Ascending aorta (tissue), 2 donors: ENCODE measurements at places on chromosomes 5 and 9. TPM values are rescaled to one million over a fixed set of nuclear protein-coding genes. Genes with fewer than 3 reads are reported as not detected.

CBY3 gene
- total RNA-seq: not detected

EIF4E1B gene
- not detected for total RNA-seq

ISL1 gene
- not detected for total RNA-seq

DEPDC1B gene
- total RNA-seq: 2.4 TPM

G3BP1 gene
- 138 TPM for total RNA-seq

SPATA31A3 gene
- total RNA-seq: not detected

PTCH1 gene
- total RNA-seq: 25.2 TPM

SCGB3A2 gene
- not detected for total RNA-seq

PAEP gene
- total RNA-seq: not detected

REEP2 gene
- total RNA-seq: 3.5 TPM

NOTCH1 gene
- 120 TPM for total RNA-seq

SMIM15 gene
- total RNA-seq: 22.4 TPM

SLC34A1 gene
- total RNA-seq: not detected

SAXO1 gene
- total RNA-seq: 0.11 TPM

TAL2 gene
- total RNA-seq: not detected

PCDHB10 gene
- total RNA-seq: 0.21 TPM

SMU1 gene
- 7.2 TPM for total RNA-seq

TXNDC8 gene
- not detected for total RNA-seq

TUBB4B gene
- 403 TPM for total RNA-seq

BTNL3 gene
- total RNA-seq: not detected

DRD1 gene
- 0.11 TPM for total RNA-seq

PRPF4 gene
- 5.4 TPM for total RNA-seq

MYMK gene
- not detected for total RNA-seq

SLC6A19 gene
- total RNA-seq: not detected

NR4A3 gene
- total RNA-seq: 21.3 TPM

TMEM215 gene
- total RNA-seq: 0.75 TPM

TMC1 gene
- not detected for total RNA-seq

MLLT3 gene
- total RNA-seq: 16.8 TPM

PTGS1 gene
- total RNA-seq: 13.0 TPM

LIFR gene
- total RNA-seq: 116 TPM

PCDHA10 gene
- total RNA-seq: 2.0 TPM

SERF1A gene
- not detected for total RNA-seq

SPINK4 gene
- not detected for total RNA-seq

BTF3 gene
- total RNA-seq: 235 TPM

CDX1 gene
- not detected for total RNA-seq

SET gene
- 102 TPM for total RNA-seq

SPARC gene
- 935 TPM for total RNA-seq

SPRY4 gene
- total RNA-seq: 111 TPM
